Skeletal muscle cell (primary cell): ENCODE measurements at places on chromosomes 12 and 14.

GRCh38 chr12:61098031-61098580, 1162.1 kb upstream of the USP15 start:
- no peak for DNase-seq

- DNase-seq: peak; percentile 57
These were observed 91.5 kb upstream of the PRB2 start for GRCh38 chr12:11486623-11487444.

- DNase-seq: no peak
These were observed 79.3 kb upstream of the NRXN3 start for GRCh38 chr14:78090864-78091263.

- DNase-seq: no peak
These were observed 3.6 kb downstream of the LRRC74A start for GRCh38 chr14:76829650-76830421.

- no peak for DNase-seq
These were observed 908.4 kb upstream of the NOVA1 start for GRCh38 chr14:27506272-27506671.

DNA sequence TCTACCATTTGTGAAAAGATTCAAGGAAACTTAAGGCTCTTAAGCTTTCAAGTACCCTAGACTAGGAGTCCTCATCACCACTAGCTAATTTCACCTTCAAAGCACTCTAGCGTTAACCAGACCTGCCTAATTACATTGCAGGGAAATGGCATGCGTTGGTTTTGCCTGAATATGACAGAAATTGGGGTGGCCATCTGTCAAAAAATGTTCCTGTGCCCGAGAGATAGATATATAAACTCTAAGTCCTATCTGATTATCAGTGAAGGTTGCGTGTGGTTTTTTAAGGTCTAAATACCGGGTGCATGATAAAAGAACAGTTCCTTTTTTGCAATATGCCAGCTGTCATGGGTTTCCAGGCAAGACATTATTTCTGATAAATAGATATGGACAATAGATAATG, 48.3 kb downstream of the SPRING1 start:
- DNase-seq: no peak

- DNase-seq: no peak
These were observed 18.1 kb upstream of the WDR89 start for GRCh38 chr14:63659726-63660125.

DNA sequence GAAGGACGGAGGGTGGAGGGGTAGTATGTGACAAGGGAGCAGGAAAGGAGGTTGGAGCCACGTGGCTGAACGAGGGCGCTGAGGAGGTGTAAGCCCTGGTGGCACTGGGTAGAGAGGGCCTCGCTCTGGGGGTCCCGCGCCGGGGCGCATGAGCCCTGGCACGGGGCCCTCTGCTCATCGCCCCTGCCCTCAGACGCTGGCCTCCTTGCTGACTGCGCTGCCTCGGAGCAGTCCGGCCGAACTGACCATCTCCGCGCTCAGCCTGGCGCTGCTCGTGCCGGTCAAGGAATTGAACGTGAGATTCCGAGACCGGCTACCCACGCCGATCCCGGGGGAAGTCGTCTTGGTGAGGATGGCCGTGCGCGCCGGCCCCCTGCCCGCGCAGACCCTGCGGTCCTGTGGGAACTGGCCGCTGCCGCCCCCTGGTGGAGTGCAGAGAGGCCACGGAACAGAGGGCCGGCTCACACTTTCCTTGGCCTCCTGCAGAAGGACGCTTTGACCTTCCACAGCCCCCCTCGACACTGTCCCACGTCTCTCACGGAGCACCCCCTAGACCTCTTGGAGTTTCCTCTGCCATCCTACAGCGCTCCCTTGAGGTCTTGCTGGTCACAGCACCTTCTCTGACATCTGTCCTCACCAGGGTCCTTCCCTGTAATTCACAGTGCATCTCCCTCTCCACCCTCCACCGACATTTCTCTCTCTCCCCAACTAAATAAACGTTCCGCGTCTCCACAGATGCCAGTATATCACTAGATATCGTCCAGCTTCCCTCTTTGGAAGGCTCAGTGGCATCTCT, 10.5 kb downstream of the ARHGEF25 start:
- DNase-seq: no peak

DNA sequence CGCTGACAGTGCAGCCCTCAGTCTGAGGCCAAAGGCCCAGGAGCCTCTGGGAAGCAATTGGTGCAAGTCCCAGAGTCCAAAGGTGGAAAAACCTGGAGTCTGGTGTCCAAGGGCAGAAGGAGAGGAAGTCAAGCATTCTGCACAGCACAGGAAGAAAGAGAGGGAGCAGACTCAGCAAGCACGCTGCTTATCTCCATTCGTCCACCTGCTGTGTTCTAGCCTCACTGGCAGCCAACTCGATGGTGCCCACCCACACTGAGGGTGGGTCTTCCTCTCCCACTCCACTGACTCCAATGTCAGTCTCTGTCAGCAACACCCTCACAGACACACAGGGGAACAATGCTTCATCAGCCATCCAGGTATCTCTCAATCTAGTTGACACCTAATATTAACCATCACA, 38.8 kb downstream of the HELB start:
- no peak for DNase-seq

- no peak for DNase-seq
These were observed 39.1 kb upstream of the PNMA1 start for GRCh38 chr14:73753124-73753886.

GRCh38 chr12:49331380-49332222, 5.4 kb downstream of the C1QL4 start:
- DNase-seq: peak; percentile 38

- no peak for DNase-seq
These were observed 10.9 kb downstream of the RGS6 start for GRCh38 chr14:71942904-71943694.

GRCh38 chr12:106953352-106954250, 2.1 kb upstream of the TMEM263 start:
- DNase-seq: no peak

- DNase-seq: no peak
These were observed 31.5 kb downstream of the RASSF9 start for GRCh38 chr12:85804663-85805062.

DNA sequence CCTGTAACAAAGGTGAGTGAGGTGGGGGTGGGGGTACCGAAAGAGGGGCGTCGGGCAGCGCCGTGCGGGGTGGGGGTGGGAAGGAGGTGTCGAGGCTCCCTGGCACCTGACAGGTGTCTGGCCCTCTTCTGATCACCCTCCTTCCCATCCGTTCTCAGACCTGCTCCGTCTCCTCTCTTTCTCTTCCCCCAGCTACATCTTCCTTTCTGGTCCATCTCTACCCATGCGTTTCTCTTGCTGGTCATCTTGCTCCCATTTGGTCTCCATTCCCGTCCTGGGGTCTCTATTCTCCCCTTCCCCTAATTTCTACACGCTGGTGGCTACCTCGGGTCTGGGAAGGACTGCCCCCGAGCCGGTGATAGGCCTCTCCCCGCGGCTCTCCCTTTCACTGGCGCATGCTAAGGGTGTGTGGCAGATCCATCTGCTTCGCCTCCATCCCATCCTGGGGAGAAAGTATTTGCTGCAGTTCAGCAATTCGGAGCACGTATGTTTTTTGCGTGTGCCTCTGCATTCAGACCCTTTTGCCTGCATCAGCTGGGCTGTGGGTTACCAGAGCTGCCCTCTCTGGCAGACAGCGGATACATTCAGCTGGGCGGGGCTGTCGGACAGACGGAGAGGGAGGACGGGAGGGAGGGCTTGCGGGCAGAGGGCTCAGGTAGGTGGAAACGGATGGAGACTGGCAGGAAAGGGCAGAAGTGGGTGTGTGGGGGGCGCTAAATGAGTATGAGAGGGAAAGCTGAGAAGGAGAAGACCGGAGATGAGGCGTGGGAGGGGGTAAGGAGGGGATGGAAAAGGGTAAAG, 730 bp downstream of the CLSTN3 start:
- DNase-seq: no peak

GRCh38 chr12:122870163-122870842, 25.6 kb downstream of the VPS37B start:
- DNase-seq: no peak

GRCh38 chr12:88153959-88154358, 11.9 kb downstream of the TMTC3 start:
- peak; percentile 17 for DNase-seq

DNA sequence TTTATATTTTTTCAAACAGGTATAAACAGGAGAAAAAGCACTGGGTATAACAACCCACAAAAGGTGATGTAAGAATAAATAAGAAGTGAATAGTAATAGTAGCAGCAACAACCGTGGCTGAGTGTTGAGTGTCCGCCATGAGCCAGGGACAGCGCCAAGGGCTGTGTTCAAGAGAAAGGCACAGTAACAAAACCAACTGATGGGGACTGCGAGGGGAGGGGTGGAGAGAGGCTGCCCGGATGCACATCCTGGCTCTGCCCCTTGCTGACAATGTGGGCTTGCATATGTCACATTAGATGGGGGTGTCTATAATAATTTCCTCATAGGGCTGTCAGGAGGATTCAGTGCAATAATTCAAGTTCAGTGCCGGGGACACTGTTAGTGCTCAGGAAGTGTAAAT, 912.4 kb downstream of the VRK1 start:
- no peak for DNase-seq
